ENCODE measurements at places on chromosomes 3 and 15.

- no peak for DNase-seq
Observed at GRCh38 chr15:68696414-68697363, 117.9 kb downstream of the CORO2B start.

GRCh38 chr3:189493271-189493670, 137.9 kb upstream of the TP63 start:
- no peak for DNase-seq

DNA sequence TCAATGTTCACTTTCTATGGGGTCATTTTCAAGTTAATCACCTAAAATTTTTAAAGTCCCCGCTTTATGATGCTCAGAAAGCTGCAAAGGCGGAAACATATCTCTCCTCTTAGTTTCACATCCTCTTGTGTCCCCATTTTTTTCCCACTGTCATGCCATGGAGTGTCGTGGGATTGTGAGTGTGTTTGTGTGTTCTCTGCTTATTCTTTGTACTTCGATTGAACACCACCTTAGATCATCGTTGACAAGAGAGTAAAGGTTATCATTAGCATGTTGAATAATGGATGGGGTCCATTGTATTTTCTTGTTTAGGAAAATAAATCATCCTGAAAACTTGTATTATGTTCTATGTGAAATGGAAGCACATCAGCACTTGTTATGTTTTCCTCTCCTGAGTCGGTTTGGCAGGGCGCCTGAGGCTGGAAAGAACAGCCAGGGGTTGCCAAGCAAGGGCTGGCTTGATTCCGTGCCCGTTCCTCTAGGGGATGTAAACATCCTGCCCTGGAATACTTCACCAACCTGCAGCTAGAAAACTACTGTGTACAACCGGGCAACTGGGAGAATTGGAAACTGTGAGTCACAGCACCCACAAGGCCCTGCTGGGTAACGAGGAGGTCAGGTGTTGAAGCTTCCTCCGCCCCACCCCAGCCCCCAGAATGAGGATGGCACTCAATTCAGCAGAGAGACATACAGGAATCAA, 67.2 kb downstream of the EIF4E3 start:
- no peak for DNase-seq

GRCh38 chr3:24263069-24263668, 231.5 kb downstream of the THRB start:
- no peak for DNase-seq
